ENCODE measurements at places on chromosomes 2 and 18.

GRCh38 chr2:172525601-172526000 is 30.3 kb upstream of the PDK1 start:
- no peak for DNase-seq

DNA sequence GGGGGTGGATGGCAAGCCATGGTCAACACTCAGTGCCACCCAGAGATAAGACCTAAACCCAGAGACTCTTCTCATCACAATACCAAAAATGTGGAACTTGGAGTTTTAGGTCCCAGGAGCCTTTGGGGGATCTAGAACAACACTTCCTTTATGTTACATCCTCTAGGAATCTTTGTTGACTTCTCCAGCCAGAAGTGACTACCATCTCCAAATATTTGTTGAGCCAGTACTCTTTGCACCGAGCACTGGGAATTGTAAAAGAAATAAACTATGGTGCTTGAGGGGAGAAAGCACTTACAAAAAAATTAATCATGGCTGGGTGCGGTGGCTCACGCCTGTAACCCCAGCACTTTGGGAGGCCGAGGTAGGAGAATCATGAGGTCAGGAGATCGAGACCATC is 120.0 kb upstream of the TMEM200C start:
- DNase-seq: no peak

DNA sequence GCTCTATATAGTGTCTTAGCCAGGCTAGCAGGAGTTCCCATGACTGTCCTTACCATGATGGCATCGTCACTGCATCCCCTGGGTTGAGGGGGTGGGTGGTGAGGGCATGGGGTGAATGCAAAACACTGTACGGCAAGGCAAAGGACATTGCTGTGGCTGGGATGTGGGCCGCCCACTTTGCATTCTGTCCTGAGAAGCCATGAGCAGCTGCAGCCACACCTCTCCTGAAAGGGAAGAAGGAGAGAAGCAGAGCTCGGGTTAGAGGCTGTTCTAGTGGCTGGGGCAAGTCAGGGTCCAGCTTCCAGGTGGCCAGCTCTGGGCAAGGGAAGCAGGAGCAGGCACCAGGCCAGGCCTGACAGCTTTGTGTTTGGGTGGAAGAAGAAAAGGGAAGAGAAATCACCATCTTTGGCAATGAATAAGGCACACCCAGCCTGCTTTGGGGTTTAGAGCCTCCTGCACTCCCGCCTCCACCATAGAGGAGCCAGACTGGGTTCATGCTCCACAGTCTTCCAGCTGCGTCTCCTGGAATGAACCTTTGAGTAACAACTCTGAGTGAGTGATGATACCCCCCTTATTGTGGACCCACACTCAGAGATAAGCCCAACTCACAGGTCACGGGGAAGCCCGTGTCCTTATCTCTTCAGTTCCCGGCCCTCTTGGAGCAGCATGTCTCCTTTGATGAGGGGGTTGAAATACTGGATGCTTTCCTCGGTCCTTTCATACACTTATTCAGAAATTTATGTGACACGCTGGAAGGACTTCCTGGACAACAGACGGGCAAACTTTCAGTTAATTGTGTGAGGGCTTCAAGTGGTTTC is 63.4 kb downstream of the INPP4A start:
- no peak for DNase-seq

GRCh38 chr2:26469092-26469710 is 8.7 kb downstream of the OTOF start:
- peak; percentile 4 for DNase-seq

- DNase-seq: no peak
Observed at GRCh38 chr18:1652018-1652417, 747.3 kb downstream of the ADCYAP1 start.

DNA sequence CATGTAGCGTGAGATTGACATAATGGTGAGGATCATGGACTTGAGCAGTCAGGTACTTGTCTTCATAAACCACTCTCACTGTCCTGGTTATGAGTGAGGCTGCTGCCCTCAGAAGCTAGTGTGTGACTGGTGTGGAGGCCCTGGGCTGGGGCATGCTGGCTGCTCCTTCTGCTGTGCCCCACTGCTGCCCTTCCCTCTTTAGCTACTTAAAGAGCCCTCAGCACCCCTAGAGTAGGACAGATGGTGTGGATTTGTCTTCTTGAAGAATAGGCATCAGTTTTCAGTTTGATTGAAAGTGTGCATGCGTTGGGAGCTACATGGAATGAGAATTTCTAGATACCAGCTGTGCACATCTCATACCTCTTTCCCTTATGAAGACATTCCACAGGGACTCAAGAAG is 15.4 kb downstream of the CPLX4 start:
- DNase-seq: no peak

DNA sequence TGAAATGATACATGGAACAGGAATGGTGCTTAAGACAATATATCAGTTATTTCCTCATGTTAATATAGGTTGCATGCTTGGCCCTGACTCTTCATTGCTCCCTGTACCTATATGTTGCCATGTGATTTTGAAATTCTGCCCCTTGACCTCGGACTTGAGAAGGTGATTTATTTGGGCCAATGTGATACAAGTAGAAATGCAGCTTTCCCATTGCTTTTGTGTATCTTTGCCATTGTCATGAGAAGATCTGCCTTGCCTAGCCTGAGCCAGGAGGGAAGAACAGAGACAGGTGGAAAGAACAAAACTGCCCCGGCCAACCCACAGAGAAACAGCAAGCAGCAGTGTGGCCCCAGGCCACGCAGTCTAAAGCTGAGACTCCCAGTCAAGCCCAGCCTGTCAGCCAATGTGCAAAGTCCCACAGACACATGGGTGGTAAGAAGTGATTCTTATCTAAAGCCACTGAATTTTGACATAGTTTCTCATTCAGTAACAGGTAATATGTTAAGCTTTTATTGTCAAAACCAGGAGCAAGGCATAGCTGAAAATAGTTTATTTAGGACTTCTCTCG is 245.7 kb upstream of the RND3 start:
- DNase-seq: no peak

- no peak for DNase-seq
Observed at GRCh38 chr18:36321658-36322407, 24.3 kb downstream of the FHOD3 start.

- DNase-seq: no peak
Observed at GRCh38 chr2:197088694-197089093, 162.2 kb upstream of the PGAP1 start.

DNA sequence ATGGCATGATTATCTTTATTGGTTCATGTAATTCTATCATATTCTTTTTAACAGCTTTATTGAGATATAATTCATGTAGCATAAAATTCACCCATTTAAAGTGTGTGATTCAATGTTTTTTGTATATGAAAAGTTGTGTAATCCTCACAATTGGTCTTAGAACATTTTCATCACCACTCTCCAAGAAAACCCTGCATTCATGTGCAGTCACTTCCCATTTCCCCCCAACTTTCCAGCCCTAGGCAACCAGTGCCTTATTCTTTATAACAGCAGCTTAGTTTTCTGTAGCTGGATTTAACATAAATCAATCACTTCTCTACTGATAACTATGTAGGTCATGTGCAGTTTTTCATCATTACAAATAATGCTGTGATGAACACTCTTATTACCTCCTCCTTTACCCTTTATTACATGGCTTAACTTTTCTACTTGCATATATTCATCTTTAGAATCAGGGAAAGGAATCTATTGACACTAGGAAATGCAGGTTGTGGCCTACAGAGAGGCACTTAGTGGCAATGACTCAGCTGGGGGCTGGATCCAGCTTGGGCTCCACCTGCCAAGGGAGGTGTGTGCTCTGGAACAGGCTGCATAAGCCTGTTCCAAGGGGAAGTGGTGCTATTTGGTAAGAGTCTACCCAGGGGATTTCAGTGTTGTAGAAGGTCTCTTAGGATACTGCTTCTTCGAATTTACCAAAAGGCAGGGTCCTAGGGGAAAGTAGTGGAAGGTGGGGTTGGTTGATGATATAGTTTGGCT is 89.1 kb downstream of the ETAA1 start:
- DNase-seq: no peak

DNA sequence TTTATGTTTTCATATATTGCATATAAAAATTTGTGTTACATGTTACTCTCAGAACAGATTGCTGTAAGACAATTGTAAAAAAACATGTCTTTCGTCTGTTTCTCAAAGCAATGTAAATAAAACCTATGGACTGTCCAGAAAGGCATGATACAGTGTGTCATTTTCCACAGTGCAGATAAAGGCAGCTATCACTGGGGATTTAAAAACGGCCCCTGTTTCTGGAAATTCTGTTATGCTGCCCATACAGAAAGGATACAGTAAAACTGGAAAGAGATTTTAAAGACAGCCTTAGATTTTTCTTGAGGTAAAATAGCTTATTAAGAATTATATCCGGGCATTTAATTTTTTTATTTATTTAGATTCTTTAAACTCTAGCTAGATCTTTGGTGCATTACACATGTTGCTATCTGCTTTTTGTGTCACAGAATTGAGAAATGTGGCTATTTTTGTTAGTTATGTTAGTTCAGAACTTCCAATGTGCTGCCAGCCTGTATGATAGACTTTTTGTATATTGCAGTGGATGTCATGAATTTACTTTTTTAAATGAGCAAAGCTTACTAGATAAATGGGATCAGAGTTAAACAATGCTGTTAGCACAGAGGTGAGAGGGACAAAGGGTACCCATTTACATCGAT is 859 bp upstream of the INO80D start:
- no peak for DNase-seq

GRCh38 chr2:46351750-46352138 is 54.5 kb downstream of the EPAS1 start:
- peak; percentile 19 for DNase-seq

DNA sequence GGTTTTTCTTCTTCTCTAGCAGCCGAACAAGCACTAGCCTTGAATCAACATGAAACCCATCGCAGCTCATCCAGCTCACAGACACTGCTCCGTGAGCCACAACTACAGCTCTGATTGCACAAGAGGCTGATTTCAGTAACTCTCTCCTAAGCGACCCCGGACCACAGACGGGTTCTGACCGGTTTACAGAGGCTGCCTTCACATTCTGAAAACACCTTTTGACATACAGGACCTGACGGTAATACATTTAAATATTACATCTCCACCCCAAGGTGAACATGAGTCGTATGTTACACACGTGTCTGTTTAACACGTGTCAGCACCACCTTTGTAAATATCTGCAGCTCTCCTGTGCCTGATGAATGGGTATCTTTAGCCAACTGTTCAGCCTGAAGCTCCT is 120.7 kb downstream of the TMEM18 start:
- no peak for DNase-seq

- DNase-seq: no peak
Observed at GRCh38 chr18:45930963-45931362, 36.2 kb downstream of the EPG5 start.

GRCh38 chr18:62498616-62499262 is 24.1 kb upstream of the ZCCHC2 start:
- no peak for DNase-seq

GRCh38 chr2:143460382-143460781 is 331.2 kb downstream of the ARHGAP15 start:
- DNase-seq: no peak

- no peak for DNase-seq
Observed at GRCh38 chr2:118632921-118633320, 214.5 kb downstream of the EN1 start.

GRCh38 chr2:71962350-71962749 is 185.3 kb downstream of the CYP26B1 start:
- no peak for DNase-seq

GRCh38 chr2:226554701-226555100 is 244.9 kb downstream of the IRS1 start:
- DNase-seq: no peak

GRCh38 chr18:64110692-64111480 is 38.0 kb downstream of the LINC00305 start:
- DNase-seq: no peak

- DNase-seq: no peak
Observed at GRCh38 chr2:594297-594949, 82.8 kb downstream of the TMEM18 start.

DNA sequence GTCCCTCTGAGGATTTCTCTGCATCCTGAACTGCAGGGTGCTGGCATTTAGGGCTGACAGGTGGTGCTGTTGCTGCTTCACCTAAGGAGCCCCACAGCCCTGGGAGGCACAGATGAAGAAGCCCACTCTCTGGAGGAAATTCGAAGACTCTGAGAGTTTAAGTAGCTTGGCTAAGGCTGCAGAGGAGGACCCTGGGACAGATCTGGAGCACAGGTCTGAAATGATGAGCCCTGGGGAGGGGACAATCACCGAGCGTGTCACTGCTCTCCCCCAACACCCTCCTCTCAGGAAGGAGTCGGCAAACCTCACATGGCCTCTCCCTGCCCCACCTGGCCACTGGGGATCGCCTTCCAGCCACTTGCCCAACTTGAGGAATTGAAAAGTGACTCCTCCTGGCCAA is 18.6 kb downstream of the CYP27C1 start:
- no peak for DNase-seq

DNA sequence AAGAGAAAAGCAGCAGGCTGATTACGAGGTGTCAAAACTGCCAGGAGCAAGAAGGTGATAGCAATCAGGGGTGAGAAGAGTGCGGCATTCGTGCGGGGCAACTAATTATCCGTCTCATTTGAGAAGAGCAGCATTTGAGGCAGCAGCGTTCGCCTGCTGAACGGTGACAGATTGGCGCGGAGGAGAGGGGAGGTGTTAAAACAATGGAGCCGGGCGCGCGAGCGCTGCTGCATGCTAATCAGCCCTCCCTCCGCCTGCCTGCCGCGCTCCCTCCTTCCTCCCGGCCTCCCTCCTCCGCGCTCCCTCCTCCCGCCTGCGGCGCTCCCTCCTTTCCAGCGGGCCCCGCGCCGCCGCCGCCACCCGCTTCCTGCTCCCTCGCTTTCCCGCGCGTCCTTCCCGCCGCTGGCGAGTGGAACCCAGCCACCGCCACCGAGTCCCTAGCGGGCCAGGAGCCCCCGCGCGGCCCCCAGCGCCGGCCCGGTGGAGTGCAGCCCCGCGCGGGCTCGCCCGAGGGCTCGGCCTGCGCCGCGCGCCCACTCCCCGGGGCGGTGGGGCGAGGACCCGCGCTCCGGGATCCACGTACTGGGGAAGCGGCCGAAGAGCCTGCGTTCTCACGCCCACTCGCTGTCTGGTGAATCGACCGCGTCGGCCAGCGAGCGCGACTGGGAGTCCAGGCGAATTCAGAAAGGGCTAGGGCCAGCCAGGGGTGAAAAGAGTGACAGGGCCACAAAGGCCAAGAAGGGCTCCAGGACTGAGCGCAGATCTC is 69.5 kb upstream of the PSMD14 start:
- DNase-seq: peak; percentile 42

- DNase-seq: no peak
Observed at GRCh38 chr2:230681171-230681545, 31.5 kb upstream of the CAB39 start.

GRCh38 chr2:149536649-149537048 is 50.9 kb downstream of the MMADHC start:
- DNase-seq: no peak

DNA sequence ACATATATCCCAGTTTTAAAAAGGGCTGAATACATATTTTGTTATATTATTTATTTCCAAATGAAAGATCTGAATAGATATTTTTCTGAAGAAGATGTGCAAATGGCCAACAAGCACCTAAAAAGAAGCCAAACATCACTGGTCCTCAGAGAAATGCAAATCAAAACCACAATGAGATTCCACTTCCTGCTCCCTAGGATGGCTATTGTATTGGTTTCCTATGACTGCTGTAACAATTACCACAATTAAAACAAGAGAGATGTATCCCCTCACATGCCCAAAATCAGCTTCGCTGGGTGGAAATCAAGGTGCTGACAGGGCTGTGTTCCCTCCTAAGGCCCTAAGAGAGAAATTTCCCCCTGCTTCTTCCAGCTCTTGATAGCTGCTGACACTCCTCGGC is 23.2 kb downstream of the ABCB11 start:
- no peak for DNase-seq
